ENCODE measurements at places on chromosomes 16 and 17.

DNA sequence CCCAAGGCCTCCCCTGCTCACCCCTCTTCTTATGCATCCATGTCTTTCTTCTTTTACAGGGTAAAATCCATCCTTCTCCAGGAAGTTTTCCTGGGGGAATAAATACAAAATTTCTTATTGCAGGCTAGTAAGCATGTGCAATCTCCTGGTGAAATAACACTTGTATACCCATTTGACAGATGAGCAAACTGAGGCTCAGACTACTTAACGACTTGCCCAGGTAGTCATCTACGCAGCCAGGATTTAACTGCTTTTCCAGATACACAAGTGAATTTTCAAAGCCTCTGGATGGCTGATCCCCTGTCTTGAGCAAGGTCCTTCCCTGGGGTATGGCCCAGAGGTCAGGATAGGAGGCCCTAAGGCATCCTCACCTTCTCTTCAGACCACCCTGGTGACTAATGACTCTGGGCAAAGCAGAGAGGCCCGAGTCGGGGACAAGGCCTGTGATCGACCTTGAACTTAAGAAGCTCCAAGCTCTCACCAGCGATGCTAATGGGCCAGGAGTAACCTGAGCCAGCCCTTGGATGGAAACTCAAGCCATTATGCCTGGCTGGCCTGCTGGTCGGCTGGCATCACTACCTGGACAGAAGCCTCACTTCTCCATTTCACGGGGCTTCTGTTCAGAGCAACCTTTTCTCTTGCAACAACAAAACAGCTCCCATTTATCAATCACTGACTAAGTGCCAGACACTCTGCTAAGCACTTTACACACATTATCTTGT, 33.1 kb downstream of the ZNF423 start:
- DNase-seq, result no peak

DNA sequence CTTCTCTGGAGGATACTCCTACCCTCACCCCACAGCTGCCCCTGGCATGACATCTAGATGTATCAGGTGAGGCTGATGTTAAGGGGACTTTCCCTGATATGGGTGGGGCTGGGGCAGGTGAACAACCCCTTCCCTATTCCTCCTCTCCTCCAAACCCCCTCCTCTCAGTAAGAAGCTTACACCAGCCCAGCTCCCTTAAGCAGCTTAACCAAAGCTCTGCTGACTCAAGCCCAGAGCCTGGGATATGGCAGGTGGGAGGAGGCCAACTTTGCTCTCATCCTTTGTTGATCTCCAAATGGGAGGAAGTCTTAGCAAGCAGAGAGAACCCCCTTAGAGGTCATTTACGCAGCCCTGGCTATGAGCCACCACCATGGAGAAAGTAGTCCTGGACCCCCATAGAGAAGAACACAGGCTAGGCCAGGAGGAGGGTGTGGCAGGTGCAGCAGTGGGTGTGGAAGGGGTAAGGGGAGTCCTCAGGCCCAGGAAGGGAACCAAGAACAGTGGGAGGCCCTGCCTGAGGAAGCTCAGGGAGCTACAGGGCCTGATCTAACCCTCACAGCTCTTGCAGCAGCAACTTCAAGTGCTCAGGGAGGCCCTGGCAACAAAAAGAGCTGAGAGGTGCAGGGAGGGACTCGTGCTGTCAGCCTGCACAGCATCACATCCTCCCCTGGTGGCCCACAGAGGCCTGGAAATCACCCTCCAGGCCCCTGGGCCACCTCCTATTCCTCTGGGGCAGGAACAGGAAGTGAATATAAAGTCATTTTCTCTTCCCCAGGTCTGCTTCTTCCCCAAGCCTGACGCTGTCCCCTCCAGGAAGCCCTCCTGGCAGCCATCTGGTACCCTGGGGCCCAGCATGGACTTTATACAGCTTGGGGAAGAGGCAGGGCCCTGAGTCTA, 2.9 kb downstream of the UNC119 start:
- no peak for DNase-seq

DNA sequence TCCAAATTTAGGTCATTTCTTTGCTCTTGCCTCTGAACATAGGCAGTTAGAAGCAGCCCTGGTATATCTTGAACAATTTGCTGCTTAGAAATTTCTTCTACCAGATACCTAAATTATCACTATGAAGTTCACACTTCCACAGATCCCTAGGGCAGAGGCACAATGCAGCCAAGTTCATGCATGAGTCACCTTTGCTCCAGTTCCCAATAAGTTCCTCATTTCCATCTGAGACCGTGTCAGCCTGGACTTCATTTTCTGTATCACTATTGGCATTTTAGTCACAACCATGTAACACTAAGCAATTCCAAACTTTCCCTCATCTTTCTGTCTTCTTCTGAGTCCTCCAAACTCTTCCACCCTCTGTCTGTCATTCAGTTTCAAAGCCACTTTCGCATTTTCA, 45.0 kb downstream of the KCNJ16 start:
- DNase-seq, result no peak

DNA sequence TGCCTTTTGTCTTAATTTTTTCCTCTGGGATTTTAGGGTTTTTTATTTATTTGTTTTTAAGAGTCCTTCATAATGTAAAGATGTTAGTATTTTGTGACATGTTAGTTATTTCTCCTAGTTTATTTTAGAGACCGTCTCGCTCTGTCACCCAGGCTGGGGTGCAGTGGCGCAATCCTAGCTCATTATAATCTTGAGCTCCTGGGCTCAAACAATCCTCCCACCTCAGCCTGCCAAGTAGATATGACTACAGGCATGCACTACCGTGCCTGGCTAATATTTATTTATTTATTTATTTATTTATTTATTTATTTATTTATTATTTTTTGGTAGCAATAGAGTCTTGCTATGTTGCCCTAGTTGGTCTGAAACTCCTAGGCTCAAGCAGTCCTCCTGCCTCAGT, 37.4 kb upstream of the ARHGAP17 start:
- DNase-seq, result no peak

DNA sequence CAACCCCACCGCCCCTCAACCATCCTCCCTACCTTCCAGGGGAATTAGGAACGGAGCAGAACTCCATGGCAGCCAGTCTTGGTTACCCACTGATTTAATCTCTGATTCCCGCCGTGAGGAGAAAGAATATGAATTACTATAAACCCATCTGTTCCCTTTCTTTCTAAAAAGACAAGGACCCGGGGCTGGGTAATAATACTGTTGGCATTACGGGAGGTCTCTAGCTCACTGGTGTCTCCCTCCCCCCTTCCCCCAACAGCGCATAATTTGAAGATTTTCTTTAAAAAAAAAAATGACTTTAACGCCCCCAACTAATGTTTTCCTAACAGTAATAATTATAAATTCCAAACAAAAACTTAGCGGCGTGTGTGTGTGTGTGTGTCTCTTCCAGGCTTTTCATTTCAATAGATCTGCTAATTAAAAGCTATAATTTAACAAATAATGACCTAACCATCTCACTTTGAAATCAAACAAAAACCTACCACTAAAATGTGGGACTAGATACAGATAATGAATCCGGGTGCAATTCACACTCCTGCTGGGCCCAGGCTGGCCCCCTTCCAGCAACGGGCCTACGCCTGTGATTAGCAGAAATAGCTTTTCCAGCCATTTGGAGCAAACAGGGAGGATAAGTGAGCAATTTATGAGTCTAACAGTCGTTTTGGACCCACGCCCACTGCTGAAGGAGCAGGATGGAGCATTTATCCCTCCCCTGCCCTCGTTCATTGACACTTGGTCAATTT, 18.2 kb upstream of the BHLHA9 start:
- DNase-seq, result peak; percentile 60

GRCh38 chr16:89742948-89743347, 21.6 kb downstream of the ZNF276 start:
- no peak for DNase-seq

DNA sequence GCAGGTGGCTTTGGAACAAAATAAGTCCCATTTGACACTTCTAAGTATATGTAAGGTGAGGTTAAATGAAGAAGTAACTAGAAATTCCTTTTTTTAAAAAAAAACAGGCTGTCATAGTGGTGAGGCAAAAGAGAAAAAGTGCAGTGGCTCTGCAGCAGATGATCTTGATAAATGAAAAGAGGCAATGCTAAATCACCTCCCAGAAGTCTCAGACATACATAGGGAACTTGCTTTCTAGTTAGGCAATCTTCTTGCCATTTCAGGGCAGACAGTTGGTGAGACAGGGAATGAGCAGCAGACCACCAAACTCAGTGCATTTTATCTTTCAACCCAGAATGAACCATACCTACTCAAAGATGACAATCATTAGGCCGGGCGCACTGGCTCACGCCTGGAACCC, 90.8 kb downstream of the MYO1D start:
- DNase-seq, result no peak

DNA sequence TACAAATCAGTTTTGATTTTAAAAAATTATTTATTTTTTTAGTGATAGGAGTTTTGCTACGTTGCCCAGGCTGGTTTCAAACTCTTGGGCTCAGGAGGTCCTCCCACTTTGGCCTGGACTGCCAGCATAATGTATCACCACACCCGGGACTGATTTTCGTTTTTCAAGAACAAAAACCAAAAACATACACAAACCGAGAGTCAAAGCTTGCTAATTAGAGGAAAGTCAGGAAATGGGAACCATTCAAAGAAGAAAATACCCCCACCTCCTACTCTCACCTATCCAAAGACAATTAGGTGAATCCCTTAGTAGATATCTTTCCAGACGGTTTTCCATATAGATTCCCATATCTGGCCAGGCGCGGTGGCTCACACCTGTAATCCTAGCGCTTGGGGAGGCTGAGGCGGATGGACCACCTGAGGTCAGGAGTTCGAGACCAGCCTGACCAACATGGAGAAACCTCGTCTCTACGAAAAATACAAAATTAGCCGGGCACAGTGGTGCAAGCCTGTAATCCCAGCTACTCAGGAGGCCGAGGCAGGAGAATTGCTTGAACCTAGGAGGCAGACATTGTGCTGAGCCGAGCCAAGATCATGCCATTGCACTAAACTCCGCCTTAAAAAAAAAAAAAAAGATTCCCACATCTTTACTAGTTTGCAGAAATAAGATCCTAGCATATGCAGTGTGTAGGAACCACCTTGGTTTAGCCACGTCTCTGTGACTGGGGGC, 883 bp upstream of the SPN start:
- no peak for DNase-seq

DNA sequence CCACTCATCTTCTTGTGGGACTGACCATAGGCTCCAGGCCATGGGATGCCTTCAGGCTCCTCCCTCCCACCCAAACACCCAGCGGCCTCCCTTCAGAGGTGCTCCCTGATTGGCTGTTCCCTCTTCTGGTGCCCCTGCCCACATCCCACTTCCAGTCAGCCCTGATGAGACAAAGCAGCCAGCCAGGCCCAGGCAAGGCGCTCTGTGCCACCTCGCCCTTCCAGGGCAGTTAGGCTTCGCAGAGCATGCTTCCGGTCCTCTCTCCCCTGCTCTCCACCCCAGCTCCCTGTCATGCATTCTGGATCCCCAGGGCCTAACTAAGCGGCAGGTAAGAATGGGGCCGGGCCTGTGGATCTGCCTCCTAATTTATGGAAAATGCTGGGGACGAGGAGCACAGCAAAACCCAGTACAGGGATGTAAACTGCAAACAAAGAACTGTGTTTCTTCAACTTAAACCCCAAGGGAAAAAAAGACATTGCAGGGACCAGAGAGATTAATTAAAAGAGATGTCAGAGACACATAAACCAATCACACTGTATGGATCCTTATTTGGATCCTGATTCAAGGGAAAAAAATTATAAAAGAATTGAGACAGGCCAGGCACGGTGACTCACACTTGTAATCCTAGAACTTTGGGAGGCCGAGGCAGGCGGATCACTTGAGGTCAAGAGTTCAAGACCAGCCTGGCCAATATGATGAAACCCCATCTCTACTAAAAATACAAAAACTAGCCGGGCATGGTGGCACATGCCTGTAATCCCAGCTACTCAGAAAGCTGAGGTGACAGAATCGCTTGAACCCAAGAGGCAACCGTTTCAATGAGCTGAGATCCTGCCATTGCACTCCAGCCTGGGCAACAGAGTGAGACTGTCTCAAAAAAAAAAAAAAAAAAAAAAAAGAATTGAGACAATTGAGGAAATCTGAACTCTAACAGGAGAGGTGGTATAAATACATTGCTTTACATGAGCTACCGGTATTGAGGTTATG, 26.0 kb downstream of the ZDHHC7 start:
- DNase-seq, result no peak

- DNase-seq, result no peak
These were observed 402.6 kb upstream of the KIF2B start for GRCh38 chr17:53420035-53420641.

- DNase-seq, result no peak
These were observed 258.4 kb upstream of the CACNG5 start for GRCh38 chr17:66576473-66576872.

DNA sequence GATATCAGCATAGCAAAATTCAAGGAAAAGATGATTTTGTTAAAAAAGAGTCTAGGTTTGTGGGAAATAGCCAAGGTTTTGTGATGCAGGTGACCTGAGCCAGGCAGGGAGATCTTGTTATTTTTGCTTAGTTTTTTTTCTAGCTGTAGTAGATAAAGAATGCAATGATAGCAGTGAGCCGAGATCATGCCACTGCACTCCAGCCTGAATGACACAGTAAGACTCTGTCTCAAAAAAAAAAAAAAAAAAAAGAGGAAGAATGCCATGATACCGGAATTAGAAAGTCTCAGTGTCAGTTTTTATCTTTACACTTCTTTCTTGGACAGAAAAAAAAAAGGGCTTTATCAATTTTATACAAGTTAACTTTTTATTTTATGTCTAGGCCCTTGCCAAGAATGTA, 27.5 kb downstream of the TMEM238L start:
- DNase-seq, result no peak

- DNase-seq, result no peak
These were observed 29.8 kb upstream of the DLX3 start for GRCh38 chr17:50024808-50025207.

DNA sequence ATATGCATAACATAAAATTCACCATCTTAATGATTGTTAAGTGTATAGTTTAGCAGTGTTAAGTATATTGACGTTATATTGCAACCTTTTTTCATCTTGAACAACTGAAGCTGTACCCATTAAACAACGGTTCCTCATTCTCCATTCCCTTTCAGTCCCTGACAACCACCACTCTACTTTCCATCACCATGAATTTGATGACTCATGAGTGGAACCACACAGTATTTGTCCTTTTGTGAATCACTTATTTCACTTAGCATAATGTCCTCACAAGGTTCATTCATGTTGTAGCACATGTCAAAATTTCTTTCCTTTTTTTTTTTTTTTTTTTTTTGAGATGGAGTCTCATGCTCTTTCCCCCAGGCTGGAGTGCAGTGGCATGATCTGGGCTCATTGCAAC, 46.0 kb downstream of the HOXB1 start:
- DNase-seq, result no peak

DNA sequence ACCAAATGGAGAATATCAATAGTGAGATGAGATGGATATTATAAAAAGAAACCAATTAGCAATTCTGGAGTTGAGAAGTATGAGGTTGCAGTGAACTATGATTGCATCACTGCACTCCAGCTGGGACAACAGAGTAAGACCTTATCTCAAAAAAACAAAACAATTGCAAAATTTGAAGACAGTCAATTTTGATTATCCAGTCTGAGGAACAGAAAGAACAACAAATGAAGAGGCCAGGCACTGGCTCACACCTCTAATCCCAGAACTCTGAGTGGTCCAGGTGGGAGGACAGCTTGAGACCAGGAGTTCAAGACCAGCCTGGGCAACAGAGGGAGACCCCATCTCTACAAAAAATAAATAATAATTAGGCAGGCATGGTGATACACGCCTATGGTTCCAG, 35.0 kb downstream of the USP32 start:
- DNase-seq, result no peak
